ENCODE measurements at places on chromosomes 16 and 17.
A peak's percentile ranks its signal among the peaks of the same experiment; 100 is the strongest.

GRCh38 chr16:24993722-24994686 lies 21.2 kb downstream of the ARHGAP17 start:
- DNase-seq = no peak

DNA sequence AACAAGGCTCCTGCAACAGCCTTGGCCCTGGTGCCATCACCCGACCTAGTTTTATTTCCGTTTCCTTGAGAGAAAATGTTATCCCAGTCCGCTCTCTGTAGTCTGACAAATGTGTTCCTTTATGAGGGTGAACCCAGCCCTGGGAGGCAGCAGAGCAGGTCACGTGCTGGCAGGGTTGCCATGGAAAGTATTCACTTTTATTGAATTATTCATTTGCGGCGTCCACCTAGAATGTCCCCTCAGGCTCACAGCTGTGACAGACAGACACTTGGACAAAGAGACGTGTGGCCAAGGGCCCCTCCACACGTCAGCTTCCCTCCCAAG lies 90.0 kb downstream of the WSCD1 start:
- no peak for DNase-seq

- DNase-seq = no peak
Measured at GRCh38 chr16:19283637-19284036, 1.9 kb upstream of the CLEC19A start.

GRCh38 chr16:10579965-10580882 lies at the start of gene EMP2:
Gene EMP2 (minus strand): TSS chr16:10580598. CDS start chr16:10547617, 32,981 bp downstream.
- no peak for DNase-seq

DNA sequence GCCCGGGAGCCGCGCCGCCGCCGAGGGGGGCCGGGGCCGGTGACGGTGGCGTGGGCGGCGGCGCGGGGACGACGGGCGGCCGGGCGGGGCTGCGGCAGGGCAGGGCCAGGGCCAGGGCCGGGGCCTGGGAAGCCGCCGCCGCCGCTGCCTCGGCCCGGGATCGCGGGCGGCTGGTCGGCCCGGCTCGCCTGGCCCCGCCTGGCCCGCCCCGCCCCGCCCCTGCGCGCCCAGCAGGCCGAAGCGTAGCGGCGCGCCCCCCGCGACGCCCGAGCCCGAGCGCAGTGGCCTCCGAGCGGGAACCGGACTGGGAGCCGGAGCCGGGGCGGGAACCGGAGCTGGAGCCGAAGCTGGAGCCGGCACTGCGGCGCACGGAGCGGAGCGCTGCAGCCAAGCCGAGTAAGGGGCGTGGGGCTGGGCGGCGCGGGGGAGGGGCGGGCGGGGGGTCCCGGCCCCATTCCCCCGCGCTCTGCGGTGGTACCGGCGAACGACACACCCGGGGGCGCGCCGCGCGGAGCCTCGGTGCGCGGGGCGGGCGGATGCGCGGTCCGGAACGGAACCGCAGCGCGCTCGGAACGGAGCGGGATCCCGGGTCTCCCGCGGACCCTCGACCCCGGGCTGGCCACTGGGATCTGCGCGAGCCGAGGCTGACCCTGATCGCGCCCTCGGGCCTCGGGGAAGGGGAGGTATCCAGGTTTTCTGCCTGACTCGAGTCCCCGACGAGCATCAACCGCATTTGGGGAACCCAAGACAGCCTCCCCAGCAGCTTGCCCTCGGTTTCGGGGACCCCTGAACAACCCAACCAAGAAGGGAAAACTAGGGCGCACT lies at the start of gene BEAN1:
TSS of gene BEAN1 (plus strand) at position 260 of the 825 bp plus-strand sequence. CDS start 10,382 bp downstream, outside the sequence.
- DNase-seq = no peak

- DNase-seq = no peak
Measured at GRCh38 chr17:75679706-75680211, 12.6 kb downstream of the SAP30BP start.

DNA sequence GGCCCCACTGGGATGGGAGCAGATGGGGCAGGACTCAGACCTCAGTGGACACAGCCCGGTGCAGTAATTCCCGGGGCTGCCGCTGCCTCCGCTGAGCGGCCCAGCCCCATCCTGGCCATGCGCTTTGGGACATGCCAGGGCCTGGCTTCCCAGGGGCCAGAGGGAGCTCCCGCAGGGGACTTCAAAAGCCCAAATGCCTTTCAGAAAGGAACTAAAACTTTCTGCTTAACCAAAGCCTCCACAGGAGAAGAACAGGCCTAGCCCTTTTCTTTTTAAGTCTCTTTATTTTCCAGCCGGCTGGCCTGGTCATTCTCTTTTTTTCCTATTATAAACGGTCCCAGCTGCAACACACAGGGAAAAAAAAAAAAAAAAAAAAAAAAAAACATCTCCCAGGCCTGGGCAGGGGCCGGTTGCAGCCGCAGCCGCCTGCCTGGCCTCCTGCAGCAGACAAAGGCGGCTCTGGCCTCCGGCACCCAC lies 10.7 kb upstream of the ZNF423 start:
- no peak for DNase-seq

- DNase-seq = no peak
Measured at GRCh38 chr17:2084036-2084765, 29.3 kb downstream of the HIC1 start.

GRCh38 chr16:72092832-72093447 lies 480 bp downstream of the TXNL4B start:
- no peak for DNase-seq

GRCh38 chr16:30092373-30093010 lies 768 bp upstream of the TBX6 start:
- DNase-seq = peak; percentile 70

- DNase-seq = no peak
Measured at GRCh38 chr17:9232591-9233270, 211.4 kb downstream of the NTN1 start.

DNA sequence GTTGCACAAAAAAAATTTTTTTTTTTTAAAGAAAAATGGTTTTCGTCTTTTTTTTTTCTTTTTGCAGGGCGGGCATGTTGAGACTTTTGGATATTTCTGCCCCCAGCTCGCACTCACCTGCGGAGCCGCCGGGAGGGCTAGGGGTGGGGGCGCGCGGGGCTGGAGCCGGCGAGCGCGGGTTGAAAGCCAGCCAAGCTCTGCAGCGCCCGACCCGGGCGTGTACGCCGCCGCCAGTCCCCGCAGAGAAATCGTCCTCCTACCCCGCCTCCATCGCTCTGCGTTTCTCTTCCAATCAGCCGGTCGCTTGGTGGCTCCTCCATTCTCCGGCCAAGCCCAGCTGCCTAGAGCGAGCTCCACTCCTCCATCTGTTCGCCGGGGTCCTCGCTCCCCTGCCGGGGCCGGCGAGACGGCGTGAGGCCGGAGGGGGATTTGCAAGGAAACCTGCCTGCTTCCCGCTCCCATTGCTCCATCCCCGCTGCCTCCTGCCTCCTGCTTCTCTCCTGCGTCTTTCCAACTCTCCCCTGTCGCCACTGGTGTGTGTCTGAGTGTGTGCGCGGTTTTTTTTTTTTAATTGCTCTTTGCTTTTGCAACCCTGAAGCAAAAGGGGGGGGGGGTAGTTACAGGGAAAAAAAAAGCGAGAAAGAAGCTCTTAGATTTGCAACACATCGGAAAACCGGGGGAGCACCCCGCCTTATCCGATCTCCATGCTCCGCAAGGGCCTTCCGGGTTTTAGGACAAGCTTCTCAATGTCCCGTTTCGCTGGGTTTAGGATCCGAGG lies 1.8 kb upstream of the UBTF start:
- peak; percentile 72 for DNase-seq

GRCh38 chr16:65196420-65197075 lies 74.7 kb upstream of the CDH11 start:
- DNase-seq = no peak

DNA sequence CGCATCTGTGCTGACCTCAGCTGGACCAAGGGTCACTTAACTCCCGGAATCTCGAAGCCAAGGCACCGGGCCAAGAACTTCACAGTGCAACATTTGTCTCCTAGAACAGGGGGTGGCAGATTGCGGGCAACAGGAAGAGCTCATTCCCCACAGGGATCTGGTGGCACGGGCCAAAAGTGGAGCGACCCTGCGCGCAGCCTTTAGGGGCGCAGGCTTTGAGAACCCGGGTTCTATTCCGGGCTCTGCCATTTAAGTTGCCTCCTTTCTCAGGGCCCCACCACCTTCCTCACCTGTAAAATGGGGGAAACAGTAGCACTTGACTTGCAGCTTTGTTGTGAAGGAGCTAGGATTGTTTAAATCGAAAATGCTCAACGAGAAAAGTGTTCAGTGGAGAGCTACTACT lies 651 bp downstream of the SHMT1 start:
- DNase-seq = no peak

DNA sequence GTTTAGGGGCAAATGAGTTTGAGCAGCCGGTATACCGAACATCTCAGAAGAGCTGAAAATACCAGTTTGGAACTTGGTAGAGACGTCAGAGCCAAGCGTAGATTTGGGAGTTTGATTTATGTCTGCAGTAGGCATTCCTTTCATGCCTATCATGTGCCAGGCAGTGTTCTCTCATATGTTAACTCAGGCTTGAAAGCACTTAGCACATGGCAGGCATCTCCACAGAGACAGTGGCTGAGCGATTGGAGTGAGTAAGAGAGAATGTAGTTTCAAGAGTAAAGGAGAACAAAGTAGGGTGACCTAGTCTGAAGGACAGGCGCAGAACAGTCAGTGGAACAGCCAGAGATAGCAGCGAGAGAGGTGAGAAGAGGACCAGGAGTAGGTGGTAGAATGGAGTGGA lies 207.0 kb downstream of the FTO start:
- DNase-seq = no peak

DNA sequence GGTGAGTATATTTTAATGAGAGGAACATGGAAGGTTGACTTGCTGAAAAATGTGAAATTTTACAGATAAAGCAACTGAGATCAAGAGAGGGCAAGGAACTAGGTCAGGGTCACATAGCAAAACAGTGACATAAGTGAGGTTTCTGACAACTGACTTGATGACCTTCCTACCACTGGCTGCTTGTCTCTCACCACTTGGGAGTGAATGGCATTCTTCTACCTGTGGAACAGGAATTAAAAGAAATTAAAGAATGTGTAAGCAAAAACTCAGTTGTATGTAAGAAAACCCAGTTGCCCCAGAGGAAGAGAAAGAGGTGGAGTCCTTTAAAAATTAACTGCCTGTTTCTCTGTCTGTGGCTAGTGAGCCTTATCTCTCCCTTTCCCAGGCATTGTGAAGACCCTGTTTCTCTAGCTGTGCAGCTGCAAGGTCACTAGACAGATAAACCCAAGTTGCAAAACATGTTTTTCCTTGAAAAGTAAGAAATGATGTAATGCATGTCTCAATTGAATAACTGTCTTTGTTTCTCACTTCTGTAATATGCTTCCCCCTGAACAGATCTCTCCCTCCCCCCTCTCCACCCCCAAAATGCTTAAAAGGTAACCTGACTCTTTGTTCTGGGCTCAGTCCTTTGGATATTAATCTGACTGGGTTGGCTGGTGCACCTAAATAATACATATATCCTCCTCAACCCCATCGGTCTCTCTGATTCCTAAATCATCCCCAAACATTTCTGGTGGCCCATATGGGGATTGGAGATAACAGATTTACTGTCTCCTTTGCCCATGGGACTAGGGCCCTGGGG lies 23.4 kb downstream of the ACSM1 start:
- DNase-seq = no peak

GRCh38 chr17:4601326-4601725 lies 17.0 kb downstream of the SMTNL2 start:
- no peak for DNase-seq

- no peak for DNase-seq
Measured at GRCh38 chr16:59432276-59432675, 698.2 kb upstream of the GOT2 start.

GRCh38 chr16:4769306-4769638 lies 2.3 kb upstream of the ZNF500 start:
- no peak for DNase-seq

DNA sequence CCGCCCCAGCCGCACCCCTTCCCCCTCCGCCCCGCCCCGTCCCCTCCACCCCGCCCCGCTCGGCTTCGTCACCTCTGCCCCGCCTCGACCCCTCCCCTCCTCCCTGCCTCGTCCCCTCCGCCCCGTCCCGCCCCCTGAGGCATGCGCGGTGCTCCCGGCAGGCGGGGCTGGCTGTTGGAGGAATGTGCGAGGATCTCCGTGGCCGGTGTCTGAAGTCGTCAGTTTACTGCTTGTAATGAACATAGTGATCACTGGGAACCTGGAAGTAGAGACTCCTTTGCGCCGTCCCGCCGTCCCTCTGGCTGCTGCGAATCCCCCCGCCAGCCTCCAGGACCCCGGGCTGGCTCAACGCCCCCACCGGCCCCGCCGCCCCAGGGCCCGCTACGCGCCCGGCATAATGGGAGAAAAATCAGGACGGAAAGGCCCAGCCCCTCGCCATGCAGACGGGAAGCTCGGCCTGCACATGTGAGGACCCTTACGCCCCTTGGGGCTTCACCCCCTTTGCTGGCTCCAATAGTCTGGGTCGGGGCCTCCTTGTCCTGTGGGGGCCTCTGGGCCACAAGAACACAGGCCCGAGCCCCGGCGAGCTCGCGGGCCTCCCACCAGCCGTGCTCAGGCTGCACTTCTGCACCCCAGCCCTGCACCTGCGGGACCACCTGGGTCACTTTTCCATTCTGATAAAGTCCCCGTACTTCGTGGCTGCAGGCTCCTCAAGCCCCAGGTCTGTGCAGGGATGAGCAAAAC lies 743.1 kb downstream of the KCNJ18 start:
- no peak for DNase-seq

GRCh38 chr17:9522074-9522473 lies 53.5 kb downstream of the STX8 start:
- peak; percentile 15 for DNase-seq

- no peak for DNase-seq
Measured at GRCh38 chr17:40279402-40279801, 8.3 kb upstream of the CDC6 start.

GRCh38 chr16:7745276-7745675 lies 412.6 kb downstream of the RBFOX1 start:
- no peak for DNase-seq

DNA sequence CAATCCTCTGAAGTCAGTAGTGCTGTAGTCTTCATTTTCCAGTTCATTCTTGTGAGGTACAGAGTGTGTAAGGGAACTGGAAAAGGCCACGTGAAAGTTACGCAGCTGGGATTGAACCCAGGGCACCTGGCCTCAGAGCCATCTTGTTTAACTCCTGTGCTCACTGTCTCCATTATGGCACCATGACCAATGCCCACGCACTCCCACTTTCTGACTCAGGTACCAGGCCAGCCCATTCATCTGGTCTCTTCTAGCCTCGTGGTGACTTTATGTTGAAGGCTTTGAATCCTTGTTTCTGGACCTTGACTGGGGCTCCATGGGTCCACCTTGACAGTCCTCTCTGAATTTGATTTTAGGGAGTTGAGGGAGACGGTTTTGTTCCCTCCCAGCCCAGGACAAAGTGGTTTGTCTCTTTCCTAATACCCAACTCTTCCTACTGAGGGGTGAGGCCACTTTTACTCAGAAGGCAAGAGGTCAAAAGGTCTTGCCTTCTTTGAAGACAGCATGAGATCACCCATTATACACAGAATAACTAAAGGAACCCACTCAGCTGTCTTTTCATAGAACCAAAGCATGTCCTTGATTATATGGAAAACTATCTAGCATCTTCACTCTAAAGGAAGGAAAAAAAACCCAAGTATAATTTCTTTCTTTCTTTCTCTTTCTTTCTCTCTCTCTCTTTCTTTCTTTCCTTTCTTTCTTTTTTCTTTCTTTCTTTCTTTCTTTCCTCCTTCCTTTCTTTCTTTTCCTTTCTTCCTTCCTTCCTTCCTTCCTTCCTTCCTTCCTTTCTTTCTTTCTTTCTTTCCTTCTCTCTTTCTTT lies 50.0 kb downstream of the OTOA start:
- DNase-seq = no peak

GRCh38 chr17:80104321-80104955 lies 3.1 kb downstream of the GAA start:
- DNase-seq = no peak

Data from immature natural killer cell (primary cell).